ENCODE measurements at places on chromosomes 13 and 19.

DNA sequence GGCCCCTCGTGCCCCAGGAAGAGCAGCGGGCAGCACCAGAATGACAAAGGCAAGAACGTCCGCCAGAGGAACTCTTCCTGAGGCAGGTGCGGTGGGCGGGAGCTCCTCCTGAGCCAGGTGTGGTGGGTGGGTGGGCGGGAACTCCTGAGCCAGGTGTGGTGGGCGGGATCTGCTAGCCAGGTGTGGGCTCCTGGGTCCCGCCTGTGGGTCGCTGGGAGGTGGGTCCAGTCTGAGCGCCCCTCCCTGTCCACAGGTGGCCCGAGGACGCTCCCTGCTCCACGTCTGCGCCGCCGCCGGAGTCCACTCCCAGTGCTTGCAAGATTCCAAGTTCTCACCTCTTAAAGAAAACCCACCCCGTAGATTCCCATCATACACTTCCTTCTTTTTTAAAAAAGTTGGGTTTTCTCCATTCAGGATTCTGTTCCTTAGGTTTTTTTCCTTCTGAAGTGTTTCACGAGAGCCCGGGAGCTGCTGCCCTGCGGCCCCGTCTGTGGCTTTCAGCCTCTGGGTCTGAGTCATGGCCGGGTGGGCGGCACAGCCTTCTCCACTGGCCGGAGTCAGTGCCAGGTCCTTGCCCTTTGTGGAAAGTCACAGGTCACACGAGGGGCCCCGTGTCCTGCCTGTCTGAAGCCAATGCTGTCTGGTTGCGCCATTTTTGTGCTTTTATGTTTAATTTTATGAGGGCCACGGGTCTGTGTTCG, 7.0 kb upstream of the HCN2 start:
- DNase-seq, result no peak

- no peak for DNase-seq
Measured at GRCh38 chr19:48842789-48843162, 6.5 kb upstream of the HSD17B14 start.

DNA sequence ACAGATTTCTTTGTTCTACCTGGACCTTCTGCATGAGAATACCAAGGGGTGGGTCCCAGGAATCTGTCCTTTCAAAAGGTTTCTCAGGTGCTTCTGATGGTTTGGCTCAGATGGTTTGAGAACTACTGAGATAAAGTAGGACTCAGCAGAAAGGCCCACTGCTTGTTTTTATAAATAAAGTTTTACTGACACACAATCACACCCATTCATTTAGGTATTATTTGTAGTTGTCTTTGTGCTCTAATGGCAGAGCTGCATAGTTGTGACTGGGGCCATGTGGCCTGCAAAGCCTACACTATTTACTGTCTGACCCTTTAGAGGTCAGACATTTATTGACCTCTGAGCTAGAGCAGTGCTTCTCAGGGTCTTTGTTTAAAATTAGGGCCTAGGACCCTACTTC, 17.6 kb downstream of the EDDM13 start:
- DNase-seq, result no peak

DNA sequence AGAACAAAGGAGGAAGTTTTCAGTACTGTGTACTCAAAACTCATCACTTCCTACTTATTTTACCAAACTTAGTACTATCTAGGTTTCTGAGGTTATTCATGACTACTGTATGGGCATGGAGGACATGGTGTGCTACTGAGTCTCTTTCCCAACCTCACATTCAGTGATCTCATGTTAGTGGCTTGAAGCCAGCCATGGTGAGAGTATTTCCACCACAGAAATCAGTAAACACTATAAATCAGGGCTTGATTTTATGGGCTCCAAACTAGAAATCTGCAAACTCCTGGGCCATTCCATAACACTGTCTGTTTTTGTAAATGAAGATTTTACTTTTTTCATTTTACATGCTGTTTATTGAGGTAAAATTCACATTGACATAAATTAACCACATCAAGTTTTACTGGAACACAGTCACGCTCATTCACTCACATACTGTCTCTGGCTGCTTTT, 19.7 kb downstream of the MED26 start:
- DNase-seq, result no peak

GRCh38 chr13:44306371-44307192, 67.0 kb upstream of the SERP2 start:
- no peak for DNase-seq

DNA sequence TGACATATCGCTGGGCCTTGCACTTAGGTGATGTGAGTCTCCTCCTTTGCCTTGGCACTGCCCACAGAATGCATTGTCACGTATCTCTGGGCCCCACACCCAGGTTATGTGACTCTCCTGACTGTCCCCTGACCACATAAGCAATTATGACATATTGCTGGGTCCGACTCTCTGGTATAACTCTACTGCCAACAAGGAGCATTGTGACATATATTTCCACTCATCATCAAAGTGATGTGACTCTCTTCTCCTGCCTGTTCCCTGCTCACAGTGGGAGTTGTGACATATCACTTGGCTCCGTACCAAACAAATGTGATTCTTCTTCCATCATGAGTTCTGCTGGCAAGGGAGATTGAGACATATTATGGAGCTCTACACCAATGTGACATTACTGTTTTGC, 15.4 kb upstream of the ZNF681 start:
- DNase-seq, result no peak
